ENCODE measurements at places on chromosomes 3 and 15.

DNA sequence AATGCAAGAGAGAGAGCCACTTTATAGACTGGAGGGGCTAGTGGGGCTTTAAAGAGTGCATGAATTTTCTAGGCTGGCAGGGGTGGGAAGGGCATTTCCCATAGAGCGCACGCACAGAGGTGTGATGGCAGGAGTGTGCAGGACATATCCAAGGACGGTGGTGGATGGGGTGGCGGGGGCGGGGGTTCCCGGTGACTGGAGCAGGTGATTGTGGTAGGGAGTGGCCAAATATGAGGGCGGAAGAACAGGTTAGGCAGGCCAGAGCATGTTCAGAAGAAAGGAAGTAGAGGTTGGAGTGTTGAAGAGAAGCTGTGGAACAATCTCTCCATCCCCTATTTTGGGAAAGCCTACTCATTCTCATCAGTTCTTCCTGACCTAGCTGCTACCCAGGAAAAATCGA is 18.1 kb downstream of the FAM81A start:
- no peak for DNase-seq

DNA sequence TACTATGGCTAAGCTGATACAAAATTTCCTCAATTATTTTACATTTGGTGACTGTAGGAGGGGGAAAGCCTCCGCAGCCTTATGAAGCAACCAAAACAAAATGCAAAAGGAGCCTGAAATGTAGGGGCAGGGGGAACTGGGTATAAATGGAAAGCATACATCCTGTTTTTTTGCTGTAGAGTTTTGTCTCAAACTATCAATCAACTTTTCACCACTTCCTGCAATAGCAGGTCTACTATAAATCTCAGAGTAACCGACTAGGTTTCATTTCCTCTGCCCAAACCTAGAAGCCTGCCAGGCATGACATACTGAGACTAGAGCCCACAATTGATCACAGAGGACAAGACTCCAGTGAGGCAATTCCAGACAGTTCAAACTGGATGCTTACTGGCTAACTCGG is 91.3 kb downstream of the SHQ1 start:
- no peak for DNase-seq

GRCh38 chr3:35635407-35635806 is 3.9 kb upstream of the ARPP21 start:
- DNase-seq, result no peak

GRCh38 chr3:31440878-31441277 is 91.8 kb upstream of the STT3B start:
- DNase-seq, result no peak

- no peak for DNase-seq
These were observed 176.4 kb downstream of the APBA2 start for GRCh38 chr15:29062179-29062591.
